ENCODE measurements at places on chromosomes 6 and 20.

GRCh38 chr20:31708736-31709534, 13.7 kb downstream of the BCL2L1 start:
- no peaks in the 10 kb centered on the region for H3K27me3 ChIP-seq
- H3K4me3 ChIP-seq: no peak overlapping the region
- H3K4me1 ChIP-seq: peaks cover 37% of the 10 kb centered on the region
- H3K36me3 ChIP-seq: no peaks in the 10 kb centered on the region

DNA sequence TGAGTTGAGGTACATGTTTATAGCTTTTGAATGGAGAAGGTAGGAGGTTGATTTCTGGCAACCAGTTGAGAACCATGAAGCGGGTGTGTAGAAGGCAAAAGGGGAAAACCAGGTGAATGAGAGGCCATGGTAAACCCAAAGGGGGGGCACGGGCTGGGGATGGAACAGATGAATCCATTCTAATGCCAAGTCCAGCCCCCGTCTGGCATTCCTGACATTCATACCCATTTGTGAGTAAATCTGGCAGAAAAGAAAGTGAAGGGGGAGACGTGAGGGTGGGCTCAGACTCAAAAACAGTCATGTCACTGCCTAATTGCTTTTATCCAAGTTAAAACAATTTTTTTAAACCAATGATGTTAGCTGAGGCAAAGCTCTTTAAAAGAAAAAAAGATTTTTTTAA, 172.8 kb upstream of the QKI start:
- no peak overlapping the region for H3K4me3 ChIP-seq
- H3K27ac ChIP-seq: no peak overlapping the region
- no peak for DNase-seq
- no peaks in the 10 kb centered on the region for H3K27me3 ChIP-seq

GRCh38 chr20:24166412-24166811, 177.8 kb upstream of the GGTLC1 start:
- no peaks in the 10 kb centered on the region for H3K27me3 ChIP-seq
- no peaks in the 10 kb centered on the region for H3K4me1 ChIP-seq
- H3K4me3 ChIP-seq: no peak overlapping the region
- no peak for DNase-seq
- no peak overlapping the region for H3K27ac ChIP-seq

DNA sequence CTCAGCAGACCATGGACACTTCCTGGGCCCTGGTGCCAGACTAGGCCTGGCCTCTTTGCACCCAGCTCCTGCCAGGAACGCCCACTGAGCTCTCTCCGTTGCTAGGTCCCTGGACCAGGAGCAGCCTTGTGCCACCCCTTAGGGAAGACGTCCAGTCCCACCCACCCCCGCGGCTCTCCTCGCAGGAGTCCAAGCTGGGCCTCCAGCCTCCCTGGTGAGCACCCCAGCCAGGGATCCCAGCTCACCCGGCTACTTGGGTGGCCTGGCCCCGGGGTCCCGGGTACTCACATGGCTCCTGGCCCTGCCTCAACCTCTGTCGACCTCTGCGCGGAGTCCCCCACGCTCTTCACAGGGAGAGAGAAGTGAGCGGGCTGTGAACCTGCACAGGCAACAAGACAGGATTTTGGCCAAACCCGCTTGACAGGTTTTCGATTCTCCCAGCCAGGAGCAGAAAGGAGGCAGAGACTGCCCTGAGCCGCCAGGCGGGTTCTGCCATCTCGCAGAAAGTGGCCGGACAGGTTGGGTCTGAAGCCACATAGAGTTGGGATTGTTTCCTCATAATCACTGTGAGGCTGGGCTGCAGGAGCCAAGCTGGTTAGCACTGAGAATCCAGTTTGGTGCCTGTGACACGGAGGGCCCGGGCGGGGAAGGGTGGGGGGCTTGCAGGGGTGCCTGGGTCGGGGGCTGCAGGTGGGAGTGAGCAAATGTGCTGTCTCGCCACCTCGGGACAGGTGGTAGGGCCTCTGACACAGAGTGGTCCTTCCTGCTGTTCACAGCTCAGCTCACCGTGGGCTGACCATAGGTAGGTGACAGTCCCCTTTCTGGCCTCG, at the start of gene RBBP8NL:
Gene RBBP8NL, minus strand, starts transcription at position 368 of the 830 bp plus-strand sequence. CDS start 7,892 bp downstream, outside the sequence.
- H3K4me3 ChIP-seq: peak within 1 kb of the TSS; percentile 20
- no peaks in the 10 kb centered on the region for H3K36me3 ChIP-seq
- no peaks in the 10 kb centered on the region for H3K27me3 ChIP-seq
- H3K27ac ChIP-seq: peak within 1 kb of the TSS; percentile 67

GRCh38 chr6:108203189-108204112, 37.6 kb downstream of the NR2E1 start:
- no peak for DNase-seq
- no peak overlapping the region for H3K4me3 ChIP-seq
- no peaks in the 10 kb centered on the region for H3K27me3 ChIP-seq

DNA sequence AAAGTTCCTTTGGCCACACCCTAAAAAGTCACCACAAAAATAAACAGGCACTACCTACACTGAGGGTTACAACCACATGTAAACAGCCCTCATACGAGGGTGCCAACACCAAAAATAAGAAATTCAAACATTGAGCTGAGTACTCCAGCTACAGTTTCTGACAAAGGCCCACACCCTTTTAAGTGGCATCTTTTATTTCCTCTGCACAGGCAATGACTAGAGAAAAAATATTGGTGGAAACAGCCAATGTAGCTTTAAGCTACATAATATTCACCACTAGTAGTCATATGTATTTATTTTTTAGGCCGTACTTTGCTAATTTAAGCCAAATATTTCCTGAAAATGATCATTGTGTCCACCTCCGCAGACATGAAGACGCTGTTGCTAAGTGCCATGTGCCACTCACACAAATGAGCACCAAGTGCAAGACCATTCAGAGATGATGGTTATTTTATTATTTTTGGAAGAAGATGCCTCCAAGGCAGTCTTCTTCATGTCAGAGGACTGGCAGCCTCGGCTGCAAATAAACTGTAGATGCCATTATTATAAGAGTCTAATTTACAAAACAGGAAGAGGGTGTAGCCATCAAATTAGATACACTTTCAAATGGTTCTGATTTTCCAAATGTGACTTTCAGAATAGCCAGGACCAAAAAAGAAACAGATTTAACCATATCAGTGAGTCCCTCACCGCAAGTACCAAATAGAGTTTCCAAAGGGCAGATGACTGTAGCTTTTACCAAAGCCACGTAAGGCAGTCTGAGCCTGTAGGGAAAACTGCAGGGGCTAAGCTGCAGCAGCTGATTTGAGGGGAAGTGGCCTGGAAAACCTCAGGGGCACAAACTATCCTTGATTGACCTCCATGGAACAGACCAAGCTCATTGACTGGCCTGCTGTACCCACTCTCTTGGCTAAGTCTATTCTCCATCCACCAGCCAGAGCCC, 13.4 kb downstream of the CYP24A1 start:
- H3K36me3 ChIP-seq: no peaks in the 10 kb centered on the region
- DNase-seq: no peak
- no peak overlapping the region for H3K4me3 ChIP-seq
- no peaks in the 10 kb centered on the region for H3K27me3 ChIP-seq

DNA sequence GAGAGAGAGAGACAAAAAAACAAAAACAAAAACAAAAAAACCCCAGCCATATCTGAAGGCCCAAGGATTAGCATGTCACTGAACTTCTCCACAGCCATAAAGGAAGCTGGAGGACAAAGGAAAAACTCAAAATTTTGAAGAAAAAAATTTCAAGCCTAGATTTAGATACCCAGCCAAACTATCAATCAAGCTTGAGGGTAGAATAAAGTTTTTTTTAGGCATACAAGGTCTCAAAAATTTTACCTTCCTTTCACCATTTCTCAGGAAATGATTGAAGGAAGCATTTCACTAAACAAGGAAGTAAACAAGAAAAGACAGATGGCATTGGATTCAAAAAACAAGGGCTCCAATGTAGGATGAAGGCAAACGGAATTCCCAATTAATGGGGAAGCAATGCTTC, 52.1 kb downstream of the KCNK5 start:
- no peaks in the 10 kb centered on the region for H3K27me3 ChIP-seq
- no peaks in the 10 kb centered on the region for H3K36me3 ChIP-seq
- no peak overlapping the region for H3K27ac ChIP-seq
- no peaks in the 10 kb centered on the region for H3K4me1 ChIP-seq

DNA sequence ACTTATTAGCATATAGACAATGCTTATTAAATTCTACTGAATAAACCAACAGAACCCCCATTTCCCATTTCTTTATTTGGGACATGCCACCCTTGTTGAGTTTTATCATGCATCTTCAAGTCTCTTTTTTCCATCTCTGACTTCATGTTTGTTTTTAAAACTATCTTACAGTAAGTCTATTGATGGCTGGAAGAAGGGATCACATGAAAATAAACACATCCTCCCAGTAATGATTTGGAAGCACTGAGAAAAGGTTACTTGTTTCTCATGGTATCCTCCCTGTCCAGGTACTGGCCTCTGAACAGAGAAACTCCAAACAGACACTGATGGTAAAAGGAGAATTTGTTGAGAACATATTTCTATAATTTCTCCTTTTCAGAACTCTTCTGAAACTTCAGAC, 74.9 kb downstream of the KIF13A start:
- no peaks in the 10 kb centered on the region for H3K27me3 ChIP-seq
- H3K4me1 ChIP-seq: peaks cover 4% of the 10 kb centered on the region
- H3K27ac ChIP-seq: no peak overlapping the region
- H3K36me3 ChIP-seq: no peaks in the 10 kb centered on the region
- no peak overlapping the region for H3K4me3 ChIP-seq
- DNase-seq: no peak

DNA sequence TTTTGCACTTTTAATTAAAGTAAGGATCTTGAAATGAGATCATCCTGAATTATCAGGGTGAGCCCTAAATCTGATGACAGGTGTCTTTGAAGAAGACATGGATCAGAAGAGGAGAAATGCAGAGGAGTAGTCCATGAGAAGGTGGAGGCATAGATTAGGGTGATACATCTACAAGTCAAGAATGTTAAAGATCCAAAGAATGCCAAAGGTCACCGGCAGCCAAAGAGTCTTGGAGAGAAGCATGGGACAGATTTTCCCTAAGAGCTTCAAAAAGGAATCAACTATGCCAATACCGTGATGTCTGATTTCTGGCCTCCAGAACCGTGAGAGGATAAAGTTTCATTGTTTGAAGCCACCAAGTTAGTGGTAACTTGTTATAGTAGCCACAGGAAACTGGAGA, 59.0 kb upstream of the THEMIS start:
- H3K36me3 ChIP-seq: no peaks in the 10 kb centered on the region
- no peaks in the 10 kb centered on the region for H3K27me3 ChIP-seq
- no peaks in the 10 kb centered on the region for H3K4me1 ChIP-seq
- DNase-seq: no peak
- H3K27ac ChIP-seq: no peak overlapping the region

DNA sequence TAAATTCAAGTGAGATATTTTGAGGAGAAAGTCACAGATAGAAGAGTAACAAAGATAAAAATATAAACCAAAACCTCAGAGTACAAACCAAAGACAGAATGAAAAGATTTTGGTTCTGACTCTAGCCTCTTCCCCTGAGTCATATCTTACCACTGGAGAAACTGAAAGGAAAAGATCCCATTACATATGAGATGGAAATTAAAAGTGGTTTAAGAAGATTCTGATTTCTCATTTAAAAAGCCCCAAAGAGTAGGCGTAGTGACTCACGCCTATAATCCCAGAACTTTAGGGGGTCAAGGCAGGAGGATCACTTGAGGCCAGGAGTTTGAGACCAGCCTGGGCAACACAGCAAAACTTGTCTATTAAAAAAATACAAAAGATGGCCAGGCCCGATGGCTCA, 30.6 kb downstream of the SPINT4 start:
- no peak overlapping the region for H3K27ac ChIP-seq
- DNase-seq: no peak
- H3K4me1 ChIP-seq: no peaks in the 10 kb centered on the region
- no peaks in the 10 kb centered on the region for H3K27me3 ChIP-seq

GRCh38 chr6:128271527-128271926, 248.9 kb downstream of the PTPRK start:
- DNase-seq: no peak
- no peak overlapping the region for H3K4me3 ChIP-seq
- H3K36me3 ChIP-seq: no peaks in the 10 kb centered on the region
- H3K27ac ChIP-seq: no peak overlapping the region
- no peaks in the 10 kb centered on the region for H3K27me3 ChIP-seq

DNA sequence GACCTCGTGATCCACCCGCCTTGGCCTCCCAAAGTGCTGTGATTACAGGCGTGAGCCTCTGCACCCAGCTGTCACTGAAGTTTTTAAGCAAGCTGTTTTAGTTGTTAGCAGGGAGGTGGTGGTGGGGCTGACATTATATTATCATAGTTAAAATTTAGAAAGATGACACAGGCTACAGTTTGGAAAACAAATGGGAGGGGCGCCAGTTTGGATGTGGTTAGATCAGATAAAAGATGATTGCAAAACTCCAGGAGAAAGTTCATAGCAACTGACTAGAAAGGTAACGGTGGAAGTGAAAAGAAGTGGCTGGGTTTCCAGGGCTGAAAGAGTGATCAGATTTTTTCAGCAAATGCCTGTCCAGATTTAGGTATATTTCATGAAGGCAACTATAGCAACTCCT, 311.9 kb upstream of the CITED2 start:
- DNase-seq: peak; percentile 5
- H3K4me3 ChIP-seq: no peak overlapping the region
- no peaks in the 10 kb centered on the region for H3K4me1 ChIP-seq
- H3K27me3 ChIP-seq: no peaks in the 10 kb centered on the region

DNA sequence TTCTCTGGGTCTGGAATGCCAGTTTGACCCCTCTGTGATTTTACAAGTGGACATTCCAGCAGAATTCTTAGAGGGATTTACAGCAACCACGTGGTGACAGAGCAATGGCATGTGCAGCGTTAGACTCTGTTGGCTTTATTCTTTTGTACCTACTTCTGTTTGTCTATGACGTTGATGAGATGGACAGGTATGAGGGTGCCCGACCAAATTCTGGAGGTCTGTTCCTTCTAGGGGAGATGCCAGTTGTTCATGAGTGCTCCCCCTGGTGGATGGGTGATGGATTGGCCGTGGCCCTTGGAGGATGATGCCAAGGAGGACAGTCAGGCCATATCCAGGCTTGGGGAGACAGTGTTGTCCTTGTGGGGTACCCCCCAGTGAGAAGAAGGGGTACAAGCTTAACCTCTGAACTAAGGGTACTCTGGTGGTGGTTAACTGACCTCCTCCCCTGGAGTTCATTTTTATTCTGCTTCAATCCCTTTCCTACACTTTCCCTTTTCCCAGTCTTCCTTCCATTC, 198.6 kb downstream of the DTNBP1 start:
- no peak overlapping the region for H3K4me3 ChIP-seq
- H3K27me3 ChIP-seq: no peaks in the 10 kb centered on the region
- no peak overlapping the region for H3K27ac ChIP-seq
- DNase-seq: no peak

- no peak overlapping the region for H3K27ac ChIP-seq
- H3K27me3 ChIP-seq: no peaks in the 10 kb centered on the region
- H3K4me3 ChIP-seq: no peak overlapping the region
- no peak for DNase-seq
Measured at GRCh38 chr20:5195655-5196054, 68.8 kb downstream of the CDS2 start.

GRCh38 chr6:130771741-130772140, 55.5 kb upstream of the SMLR1 start:
- no peak overlapping the region for H3K27ac ChIP-seq
- DNase-seq: no peak
- no peaks in the 10 kb centered on the region for H3K4me1 ChIP-seq
- H3K27me3 ChIP-seq: no peaks in the 10 kb centered on the region
- no peak overlapping the region for H3K4me3 ChIP-seq

Measured in prostate gland (tissue), 2 donors.